Activated T-helper 2 cell treated with anti-CD3 and anti-CD28 coated beads, Interferon-gamma antibody, Interleukin-2, Interleukin-4, amounts not matched to agents 10 μg/mL and 5 μg/mL and 100 μg/mL, durations not matched to agents 14 hours and 24 hours and 36 hours (primary cell): ENCODE measurements at places on chromosomes 13 and 19.

DNA sequence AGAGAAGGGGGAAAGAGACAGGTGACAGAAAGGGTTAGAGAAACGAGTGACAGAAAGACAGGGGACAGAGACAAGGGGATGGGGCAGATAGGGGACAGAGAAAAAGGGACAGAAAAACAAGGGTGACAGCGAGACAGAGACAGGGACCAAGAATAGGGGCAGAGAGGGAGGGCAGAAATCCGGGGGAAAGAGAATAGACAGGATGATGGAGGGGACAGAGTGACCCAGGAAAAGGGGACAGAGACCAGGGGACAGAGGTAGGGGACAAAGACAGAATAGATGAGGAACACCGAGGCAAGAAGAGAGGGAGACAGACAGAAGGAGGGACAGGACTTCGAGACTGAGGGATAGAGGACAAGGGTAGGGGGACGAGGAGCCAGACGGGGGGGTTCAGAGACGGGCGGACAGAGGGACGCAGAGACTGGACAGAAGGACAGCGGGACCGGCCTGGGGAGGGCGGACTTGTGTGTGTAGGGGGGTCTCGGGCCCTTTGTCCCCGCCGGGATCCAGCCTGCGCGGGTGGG is 593 bp downstream of the CADM4 start:
- DNase-seq, result no peak

GRCh38 chr19:47704024-47704423 is 9.2 kb upstream of the EHD2 start:
- DNase-seq, result no peak

DNA sequence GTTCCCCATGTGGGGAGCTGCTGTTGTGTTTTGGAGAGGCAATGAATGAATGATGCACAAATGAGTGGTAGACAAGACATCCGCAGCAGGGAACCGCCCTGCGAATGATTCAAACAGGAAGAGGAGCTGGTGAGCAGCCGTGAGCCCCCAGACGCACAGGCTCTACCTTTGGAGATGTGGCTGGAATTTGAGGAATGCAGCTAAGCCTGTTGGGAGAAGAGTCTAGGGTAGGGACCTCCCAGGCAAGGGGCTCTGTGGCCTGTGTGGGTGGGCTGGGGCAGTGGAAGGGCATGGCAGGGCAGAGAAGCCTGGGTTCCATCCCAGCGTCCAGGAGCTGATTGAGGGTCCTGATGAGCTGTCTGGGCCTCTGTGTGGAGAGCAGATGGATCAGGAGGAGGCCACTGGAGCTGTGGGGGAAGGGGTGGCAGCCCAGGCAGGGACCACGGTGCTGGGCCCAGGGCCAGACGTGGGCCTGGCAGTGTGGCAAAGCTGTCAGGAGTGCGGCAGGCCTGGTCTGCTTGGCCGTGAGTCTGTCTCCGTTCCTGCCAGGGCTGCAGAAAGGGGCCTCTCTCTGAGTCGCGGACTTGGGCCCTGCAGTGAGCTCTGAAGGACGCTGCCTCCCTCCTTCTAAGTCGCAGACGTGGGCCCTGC is 41.8 kb upstream of the DCUN1D2 start:
- no peak for DNase-seq

DNA sequence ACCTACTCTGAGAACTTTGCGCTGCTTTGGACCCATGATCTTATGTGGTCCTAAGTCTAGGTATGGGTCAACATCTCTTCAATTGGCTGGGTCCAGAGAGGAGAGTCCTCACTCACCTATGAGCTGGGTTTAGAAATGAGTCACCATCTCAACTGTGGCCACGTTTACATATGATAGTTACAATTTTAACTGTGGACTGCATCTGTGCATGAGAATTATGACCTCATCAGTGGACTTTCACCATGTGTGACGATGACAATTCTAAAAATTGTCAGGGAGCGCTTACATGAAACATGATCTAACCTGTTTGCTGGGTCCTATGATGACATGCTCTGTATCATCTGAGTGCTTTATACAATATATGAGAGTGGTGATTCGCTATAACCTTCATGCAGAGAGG is 12.7 kb upstream of the ZNF724 start:
- DNase-seq, result no peak

GRCh38 chr13:48491423-48492095 is 41.3 kb downstream of the RCBTB2 start:
- no peak for DNase-seq

GRCh38 chr13:73321043-73321442 is 262.2 kb downstream of the KLF5 start:
- DNase-seq, result no peak

- no peak for DNase-seq
Measured at GRCh38 chr13:31835932-31836331, 96.6 kb downstream of the RXFP2 start.

DNA sequence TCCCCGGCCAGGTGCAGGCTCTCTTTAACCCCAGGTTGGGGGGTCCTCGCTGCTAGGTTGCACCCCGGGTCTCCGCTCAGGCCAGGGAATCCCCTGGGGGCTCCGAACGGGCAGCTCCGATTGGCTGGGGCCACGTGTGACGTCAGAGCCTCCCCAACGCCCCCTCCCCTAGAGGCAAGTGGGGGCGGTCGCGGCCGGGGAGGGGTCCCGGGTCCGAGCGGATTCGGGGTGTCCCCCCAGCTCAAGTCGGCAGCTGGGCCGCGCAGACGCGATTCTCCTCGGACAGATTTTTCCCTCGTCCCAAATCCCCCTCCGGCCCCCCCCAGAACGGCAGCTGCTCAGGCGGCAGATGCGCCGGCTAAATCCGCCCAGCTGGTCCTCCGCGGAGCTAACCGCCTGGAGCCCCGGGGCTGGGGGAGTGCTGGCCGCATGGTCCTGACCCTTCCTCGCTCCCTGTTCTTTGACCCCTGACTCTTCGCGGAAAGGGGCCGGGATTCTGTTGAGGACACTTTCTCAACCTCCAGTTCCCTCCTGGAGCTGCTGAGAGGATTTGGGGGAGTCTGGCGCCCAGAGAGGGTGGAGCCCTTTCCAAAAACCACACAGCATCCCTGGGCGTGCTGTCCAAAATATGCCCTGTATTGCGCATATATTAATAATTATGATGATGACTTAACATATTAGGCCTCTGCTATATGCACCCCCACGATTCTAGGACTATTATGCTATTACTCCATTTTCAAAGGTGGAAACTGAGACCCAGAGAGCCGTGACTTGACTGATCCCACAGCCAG is 25.4 kb upstream of the SEMA6B start:
- no peak for DNase-seq
